ENCODE measurements at places on chromosomes 3 and 15. TPM values are rescaled to one million over a fixed set of nuclear protein-coding genes. Genes with fewer than 3 reads are reported as not detected.

DNA sequence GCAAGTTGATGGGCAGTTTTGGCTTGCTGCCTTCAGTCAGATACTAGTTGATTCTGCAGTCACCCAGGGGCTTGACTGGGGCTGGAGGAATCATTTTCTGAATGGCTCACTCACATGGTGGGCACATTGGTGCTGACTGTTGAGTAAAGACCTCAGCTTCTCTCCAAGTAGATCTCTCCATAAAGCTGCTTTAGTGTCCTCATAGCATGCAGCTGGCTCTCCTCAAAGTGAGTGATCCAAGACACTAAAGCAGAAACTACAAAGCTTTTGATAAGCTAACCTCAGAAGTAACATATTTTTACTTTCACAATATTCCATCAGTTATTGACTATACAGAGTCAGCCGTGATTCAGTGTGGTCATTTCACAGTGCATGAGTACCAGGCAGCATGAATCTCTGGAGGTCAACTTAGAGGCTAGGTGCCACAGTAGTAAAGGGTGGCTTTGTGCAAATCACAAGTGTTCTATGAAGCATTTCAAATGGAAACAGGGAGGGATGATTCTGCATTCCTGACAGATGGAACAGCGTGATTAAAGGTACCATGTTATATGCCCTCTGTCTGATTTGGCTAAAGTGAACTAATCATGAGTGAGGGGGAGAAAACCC is 24.3 kb upstream of the ATP8B4 start:
- no peak for DNase-seq

GRCh38 chr15:43210172-43210745 is 10.6 kb downstream of the EPB42 start:
- no peak for DNase-seq

DNA sequence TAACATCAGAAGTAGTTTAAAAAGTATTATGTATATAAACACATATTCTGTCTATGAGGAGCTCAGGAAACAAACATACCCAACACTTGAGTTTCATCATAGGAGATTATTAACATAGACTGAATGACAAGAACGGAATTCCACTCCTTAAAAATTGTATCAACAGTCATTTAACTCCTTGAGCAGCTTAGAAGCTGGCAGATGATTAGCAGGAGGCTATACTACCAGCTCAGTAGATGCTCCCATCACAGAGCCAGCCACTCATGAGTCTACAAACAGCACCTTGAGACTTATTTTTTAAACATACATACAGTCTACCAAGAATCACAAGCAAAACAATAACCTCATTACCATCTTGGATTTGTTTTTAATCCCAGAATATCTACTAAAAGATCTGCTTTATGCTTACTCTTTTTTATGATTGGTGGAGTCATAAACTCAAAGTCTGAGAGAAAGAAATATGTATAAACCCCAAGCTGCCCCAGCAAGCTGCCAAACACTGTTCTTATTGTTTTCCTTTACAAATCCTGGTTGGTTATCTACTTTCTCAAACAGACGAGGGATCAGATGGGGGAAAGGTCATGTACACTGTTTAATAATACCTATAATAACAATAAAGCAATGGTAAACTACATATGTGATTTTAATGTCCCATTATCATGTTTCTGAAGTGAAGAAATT is 59.5 kb downstream of the CBLB start:
- DNase-seq = no peak

DNA sequence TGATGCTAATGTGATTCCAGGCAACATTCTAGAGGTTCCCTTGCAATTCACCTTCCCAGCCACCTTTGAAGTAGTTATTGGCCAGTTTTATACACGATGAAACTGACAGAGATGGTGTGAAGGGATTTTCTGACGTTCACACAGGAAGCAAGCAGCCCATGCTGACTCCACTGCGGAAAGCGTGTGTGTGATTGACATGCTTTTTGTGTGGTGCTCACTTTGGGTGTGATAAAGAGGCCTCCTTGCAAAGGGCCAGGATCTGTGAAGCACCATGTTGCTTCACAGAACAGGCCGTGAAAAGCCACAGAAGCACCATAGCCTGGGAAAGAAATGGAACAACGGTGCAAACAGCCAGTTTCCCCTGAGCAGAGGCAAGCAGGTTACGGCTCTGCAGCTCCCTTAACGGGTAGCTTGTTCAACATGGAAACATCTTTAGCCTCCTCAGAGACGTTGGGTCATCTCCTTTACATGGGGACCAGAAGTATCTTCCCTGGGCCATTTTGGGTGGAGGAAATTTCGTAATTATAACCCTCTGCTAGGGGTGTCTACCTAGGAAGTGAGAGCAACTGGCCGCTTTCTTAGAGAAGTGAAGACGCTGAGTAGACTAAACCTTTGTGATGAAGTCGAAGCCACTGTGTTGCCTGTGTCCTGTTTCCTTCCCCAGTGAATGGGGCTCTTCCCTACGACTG is 108.5 kb downstream of the APBA2 start:
- peak; percentile 22 for DNase-seq

KNG1 gene
- polyA plus RNA-seq = not detected

ATP13A5 gene
- polyA plus RNA-seq = not detected

RLBP1 gene
- polyA plus RNA-seq = not detected

- no peak for DNase-seq
Observed at GRCh38 chr15:57393061-57393460, 16.8 kb downstream of the CGNL1 start.

GRCh38 chr3:40810813-40811212 is 286.1 kb downstream of the ZNF621 start:
- no peak for DNase-seq

DNA sequence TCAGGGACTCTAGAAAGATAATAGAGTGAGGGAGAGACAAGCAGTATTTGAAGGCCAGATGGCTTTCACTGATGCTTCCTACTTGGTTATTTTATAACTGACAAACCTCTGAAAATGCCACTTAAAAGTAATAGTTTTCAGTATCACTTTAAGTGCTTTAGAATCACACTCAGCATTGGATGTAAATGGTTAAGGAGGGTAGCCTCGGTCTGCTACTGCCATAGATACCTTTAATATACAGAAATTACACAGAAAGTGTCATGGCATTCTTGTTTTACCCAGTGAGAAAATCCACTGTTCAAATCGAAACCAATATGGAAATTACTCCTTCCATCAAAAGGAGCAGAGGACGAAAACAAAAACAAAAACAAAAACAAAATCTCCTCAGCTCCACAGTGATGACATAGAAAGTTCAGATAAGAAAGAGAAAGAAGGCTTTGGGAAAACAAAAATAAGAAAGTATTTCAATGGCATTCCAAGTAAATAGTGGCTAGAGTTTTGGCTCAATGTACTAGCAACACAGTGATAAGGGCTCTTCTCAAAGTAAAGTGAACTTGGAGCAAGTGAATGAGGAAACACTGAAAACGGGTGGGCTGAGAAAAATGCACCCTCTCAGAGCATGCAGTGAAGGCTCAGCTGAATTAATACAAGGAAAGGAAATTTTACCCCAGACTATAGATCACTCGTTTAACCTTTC is 43.2 kb upstream of the CD47 start:
- DNase-seq = no peak

DNA sequence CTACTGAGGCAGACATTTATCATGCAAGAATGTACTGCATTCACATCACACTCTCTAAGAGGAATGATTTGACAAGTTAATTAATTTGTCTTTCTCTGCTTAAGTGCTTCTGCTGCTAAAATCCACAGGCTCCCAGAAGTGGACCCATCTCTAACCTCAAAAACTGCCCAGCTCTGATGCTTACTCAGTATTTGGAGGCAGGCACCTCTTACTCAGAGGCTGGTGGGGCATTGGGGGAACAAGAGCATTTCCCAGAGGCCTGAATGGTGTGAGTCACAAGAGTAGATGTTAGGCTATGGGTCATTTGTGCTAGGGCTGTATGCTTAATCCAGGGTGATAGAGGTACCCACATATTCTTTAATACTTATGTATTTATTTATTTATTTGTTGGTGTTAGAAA is 34.4 kb upstream of the HCN4 start:
- no peak for DNase-seq

GRCh38 chr15:37246065-37246464 is 145.7 kb upstream of the MEIS2 start:
- DNase-seq = no peak

- DNase-seq = no peak
Observed at GRCh38 chr15:65050270-65050669, 5.1 kb downstream of the SLC51B start.

DNA sequence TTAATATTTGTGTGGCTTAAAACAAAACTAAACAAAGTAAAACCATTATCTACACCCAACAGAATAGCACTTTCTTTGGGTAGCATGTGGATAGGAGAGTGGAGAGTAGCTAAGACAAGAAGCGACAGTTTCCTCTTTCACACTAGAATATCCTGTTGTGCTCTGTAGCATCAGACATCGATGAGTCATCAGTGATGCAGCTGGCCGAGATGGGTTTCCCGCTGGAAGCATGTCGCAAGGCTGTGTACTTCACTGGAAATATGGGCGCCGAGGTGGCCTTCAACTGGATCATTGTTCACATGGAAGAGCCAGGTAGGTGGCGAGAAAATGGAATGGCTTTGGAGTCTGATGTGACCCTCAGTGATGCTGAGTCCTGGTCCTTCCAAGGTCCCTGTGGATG is 108.1 kb downstream of the USP13 start:
- DNase-seq = no peak

DNA sequence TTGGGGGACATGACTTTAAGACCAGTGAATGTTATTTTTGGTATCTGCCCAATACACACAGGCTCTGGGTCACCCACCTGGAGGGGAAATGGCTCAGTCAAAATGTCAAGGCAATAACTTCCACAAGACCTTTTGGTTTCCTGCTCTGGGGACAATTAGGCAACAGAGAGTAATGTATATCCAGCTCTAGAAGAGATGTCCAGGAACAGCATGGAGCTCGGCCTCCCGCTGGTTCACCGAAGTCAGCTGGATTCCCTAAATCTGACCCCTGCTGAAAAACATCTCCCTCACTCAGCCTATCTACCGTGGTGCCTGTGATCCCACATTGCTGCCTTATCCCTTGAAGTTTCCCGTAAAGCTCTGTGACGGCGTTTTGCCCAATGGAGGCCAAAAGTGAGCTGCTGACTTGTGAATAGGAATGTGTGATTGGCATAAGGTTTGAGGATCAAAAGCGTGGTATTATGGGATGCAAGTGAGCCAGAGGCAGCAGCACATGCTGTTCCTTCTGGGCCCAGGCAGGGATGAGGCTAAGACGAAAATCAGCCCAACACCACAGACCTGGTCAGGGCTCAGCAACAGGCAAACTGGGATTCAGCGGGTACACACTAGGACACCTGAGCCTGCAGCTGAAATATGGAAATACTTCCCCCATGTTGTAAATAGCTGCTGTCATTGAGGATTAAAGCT is 47.2 kb upstream of the SLC6A11 start:
- DNase-seq = no peak

- DNase-seq = no peak
Observed at GRCh38 chr15:31157644-31158069, 56.1 kb upstream of the TRPM1 start.

- DNase-seq = no peak
Observed at GRCh38 chr3:153881201-153881600, 240.0 kb upstream of the ARHGEF26 start.

- DNase-seq = no peak
Observed at GRCh38 chr3:52896151-52896550, 1.2 kb downstream of the STIMATE start.

GRCh38 chr15:73273181-73274002 is 95.4 kb downstream of the HCN4 start:
- peak; percentile 44 for DNase-seq

GRCh38 chr3:31815631-31816440 is 165.2 kb downstream of the OSBPL10 start:
- DNase-seq = no peak

DNA sequence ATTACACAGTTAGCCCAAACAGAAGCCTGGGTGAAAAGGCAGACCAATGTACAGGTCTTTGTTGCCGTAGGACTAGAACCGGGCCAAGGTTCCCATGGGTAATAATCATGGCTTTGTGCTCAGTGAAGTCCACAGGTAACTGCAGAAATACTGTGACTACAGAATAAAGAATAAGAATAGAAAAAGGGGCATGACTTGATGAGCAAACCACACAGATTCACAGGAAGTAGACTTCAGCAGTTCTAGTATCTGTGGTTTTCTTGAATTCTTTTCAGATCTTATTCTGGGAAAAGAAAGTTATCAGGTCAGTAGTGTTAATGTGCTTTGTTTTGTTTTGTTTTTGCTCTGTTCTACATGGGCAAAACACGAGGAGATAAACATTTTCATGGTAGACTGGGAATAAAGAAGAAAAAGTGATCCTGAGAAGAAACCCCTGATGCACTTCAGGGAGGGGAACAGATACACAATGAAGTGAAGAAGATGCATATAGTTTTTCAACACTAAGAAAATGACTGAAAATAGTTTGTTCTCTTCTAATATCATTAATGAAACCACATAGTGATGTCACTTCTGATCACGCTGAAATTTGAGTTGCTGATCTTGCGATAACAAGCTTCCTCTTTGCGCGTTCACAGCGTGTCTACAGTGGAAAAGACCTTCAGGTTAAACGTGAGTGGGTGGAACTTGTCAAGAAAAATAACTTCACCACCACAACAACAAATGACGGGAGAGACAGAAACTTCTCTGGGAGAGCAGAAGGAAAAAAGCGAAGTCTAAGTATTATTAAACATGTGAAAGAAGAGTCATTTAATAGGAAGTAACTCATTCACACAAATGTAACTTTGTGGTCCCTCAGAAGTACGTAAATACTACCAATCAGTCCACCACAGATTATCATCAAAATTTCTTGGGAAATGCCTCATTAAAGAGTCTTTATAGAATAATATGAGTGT is 315.8 kb upstream of the SATB1 start:
- DNase-seq = peak; percentile 52

DNA sequence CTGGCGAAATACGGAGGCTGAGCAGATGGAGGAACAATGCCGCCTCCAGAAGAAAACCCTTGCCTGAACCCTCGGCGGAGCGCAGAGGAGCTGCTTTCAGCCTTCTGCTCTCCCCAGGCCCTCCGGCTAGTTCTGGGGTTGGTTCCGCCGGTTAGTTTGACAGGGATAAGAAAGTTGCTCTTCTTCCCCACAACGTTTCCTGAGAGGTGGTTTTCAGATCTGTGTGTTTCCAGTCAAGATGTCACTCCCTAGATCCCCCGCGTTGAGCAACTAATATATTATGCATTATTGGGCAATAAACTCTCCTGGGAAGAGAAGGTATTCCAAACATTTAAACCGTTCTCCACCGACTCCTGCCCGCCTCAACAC is 551 bp downstream of the NLGN1 start:
- no peak for DNase-seq

DNA sequence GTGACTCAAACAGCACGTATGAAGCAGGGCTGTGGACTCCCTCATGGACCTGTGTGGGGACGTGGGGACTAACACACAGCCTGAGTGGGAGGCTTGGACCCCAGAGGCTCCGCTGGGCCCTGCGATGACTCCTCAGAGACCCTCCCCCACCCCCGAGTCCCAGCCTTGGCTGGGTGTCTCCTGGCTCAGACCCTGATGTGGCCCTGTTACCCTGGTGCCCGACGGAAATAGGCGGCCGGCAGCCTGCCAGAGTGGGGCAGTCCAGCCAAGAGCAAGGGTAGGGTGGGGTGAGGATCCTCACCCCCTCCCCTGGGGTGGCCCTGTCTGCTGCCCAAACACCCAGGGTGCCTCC is 15.3 kb downstream of the TNK2 start:
- DNase-seq = no peak

- DNase-seq = no peak
Observed at GRCh38 chr3:143182866-143183664, 63.5 kb downstream of the CHST2 start.

- no peak for DNase-seq
Observed at GRCh38 chr15:101052031-101052620, 133.0 kb downstream of the LRRK1 start.

- peak; percentile 20 for DNase-seq
Observed at GRCh38 chr15:84079885-84080777, 155.4 kb upstream of the GOLGA6L4 start.

CLDN1 gene
- polyA plus RNA-seq = not detected
